ENCODE measurements at places on chromosomes 5 and 9.
A peak's percentile ranks its signal among the peaks of the same experiment; 100 is the strongest.

DNA sequence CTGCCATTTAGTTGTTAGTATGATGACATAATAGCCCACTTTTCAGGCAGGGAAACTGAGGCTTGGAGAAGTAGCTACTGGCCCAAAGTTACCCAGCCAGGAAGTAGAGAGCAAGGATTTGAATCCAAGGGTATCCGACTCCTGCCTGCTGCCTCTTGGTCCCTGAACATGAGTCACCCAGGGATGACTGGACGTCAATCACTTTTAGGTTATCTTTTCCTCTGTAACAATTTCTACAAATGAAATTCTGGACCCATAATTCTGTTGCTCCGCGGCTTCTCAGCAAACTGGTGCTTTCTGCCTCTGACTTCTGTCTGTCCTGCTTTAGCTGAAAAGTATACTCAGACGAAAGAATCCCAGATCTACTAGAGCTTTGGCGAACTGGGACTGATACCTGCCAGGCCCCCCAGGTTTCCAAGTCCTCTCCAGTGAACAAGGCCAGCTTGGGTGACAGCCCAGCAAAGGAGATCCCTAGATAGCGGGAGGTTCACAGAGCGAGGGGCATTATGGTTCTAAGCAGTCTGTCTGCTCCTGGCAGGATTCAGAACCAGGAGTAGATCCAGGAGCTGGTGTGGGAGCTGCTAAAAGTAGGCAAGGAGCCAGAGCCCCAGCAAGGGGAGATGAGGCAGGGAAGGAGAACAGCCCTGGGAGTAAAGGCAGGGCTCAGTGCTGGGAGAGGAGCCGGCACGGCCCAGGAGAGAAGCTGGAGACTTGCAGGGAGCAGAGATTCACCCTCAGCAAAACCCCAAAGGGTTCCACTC, 20.6 kb downstream of the OLFML2A start:
- DNase-seq = no peak

DNA sequence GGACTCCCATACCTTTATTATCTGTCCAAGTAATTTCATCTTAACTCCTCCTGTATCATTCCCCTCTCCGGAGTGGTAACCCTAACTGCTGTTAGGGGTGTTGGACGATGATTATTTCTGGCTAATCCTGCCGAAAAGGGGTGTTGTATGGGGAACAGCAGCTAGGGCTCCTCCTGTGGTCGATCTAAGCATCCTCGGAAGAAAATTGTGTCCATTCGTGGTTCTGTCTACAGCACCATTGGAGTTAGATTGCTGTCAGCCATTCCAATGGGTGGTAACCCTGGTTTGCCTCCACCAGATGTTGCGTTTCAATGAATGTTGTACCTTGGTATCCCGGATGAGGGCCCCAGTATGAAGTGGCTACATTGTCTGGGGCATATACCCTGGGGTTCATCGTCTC, 35.6 kb upstream of the LMNB1 start:
- DNase-seq = no peak

DNA sequence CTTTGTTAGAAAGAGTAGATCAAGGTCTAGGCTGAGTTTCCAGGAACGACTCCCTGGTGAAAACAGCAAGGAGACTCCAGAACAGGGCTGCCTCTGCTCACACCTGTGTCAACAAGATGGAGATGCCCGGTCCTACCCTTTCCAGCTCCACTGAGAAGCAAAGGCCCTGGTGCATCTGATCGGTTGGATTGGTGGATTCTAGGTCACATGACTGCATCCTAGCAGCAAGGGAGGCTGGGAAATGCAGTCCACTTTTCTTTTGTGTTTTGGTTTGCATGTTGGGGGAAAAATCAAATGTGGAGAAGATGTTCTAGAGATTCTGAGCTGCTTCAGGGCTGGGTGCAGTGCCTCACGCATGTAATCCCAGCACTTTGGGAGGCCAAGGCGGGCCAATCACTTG, 82.0 kb upstream of the TRIO start:
- DNase-seq = no peak

DNA sequence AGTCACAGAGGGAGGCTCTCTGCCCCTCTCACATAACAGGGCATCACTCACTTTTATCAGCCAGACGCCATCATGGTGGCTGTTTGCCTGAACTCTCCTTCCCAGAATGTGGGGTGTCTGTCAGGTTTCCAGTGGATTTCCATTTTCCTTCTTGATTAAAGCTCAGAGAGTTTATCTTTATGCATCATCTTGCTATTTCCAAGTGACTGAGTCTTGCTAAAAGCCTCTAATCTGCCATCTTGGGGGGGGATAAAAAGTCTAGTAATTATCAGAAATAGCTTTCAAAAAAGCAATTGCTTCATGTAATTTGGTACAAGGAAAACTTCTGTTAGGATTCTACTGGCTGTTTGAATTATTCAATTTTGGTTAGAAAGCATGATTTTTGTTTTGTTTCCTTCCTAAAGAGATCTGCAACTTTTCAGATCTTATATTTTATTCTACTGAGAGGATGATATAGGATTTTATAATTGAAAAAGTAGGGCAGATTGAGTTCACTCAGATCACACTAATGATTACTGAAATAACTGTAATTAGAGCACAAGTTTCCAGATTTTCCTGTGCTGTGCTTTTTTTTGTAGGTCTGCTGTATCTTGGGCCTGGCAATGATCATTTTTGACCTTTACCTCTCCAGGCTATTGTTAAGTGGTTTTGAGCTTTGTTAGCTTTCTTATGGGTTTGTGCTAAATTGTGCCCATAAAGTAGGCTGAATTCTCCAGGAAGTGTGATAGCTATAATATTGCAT, 661.5 kb downstream of the TLE4 start:
- no peak for DNase-seq

DNA sequence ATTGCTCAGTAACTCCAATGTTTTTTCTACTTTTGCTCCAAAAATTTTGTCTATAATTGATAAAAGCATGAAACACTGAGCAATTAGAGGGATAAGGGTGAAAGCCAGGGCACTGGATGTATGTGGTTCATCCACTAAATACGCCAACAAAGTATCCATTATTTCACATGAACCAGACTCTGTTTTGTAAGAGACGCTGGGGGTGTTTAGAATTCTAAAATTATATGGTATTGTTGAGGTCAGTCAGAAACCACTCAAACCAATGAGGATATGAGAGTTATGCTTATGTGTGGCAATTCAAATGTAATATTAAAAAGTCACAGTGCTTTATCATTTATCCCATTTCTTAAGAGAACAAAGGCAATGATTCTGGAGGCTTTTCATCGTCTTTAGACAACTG, 220.2 kb downstream of the EFNA5 start:
- no peak for DNase-seq

GRCh38 chr9:136514022-136514714, 31.3 kb upstream of the SEC16A start:
- DNase-seq = no peak

DNA sequence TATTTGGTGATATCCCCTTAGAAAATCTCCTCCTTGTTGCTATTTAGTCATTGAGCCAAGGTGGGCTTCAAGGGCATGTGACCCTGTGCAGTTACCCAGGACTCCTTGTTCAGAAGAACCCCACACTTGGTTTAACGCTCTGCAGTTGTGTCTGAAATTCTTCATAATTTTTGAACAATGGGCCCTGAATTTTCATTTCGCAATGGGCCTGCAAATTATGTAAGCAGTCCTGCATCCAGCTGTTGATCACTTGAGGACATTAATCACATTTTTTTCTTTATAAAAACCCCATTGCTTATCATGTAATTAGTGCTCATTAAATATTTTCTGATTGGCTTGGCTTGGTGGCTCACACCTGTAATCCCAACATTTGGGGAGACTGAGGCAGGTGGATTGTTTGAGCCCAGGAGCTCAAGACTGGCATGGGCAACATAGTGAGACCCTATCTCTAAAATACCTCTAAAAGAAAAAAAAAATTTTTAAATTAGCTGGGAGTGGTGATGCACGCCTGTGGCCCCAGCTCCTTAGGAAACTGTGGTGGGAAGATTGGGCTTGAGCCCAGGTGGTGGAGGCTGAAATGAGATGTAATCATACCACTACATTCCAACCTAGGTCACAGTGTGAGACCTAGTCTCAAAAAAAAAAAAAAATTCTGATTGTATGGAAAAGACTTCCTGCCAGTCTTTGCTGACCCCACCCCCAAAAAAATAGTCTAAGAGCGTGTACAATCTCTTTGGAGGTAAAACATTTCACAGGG, 194.2 kb upstream of the HAPLN1 start:
- DNase-seq = no peak

DNA sequence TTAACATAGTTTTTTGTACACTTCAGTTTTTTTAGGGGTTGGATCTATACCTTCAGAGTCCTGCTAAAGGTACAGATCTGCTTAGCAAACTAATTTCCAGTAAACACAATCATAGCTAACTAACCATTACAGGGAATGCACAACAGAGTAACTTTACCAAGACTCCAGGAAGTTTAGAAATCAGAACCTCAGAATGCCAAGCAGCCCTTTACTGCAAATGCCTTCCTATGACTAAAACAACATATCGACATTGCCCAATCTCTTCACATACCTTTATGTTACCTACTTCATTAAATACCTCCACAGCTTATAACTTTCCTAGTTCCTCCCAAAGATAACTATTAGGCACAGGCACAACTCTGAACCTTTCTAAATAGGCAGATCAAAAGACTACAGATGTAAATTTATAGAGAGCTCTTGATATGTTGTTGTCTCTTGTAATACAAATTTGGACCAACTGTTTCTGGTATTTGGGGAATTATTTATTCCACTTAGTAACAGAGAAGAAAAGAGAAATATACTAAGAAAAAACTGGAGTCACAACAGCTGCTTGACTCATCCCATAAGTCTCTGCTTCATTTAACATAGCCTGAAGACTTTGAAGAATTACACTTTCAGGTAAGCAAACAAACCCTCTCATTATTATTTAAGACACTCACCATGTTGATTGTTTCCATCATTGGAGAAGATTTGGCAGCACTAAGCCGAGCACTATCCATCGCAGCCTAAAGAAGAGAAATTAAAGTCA, 46.0 kb upstream of the OR2K2 start:
- DNase-seq = no peak

DNA sequence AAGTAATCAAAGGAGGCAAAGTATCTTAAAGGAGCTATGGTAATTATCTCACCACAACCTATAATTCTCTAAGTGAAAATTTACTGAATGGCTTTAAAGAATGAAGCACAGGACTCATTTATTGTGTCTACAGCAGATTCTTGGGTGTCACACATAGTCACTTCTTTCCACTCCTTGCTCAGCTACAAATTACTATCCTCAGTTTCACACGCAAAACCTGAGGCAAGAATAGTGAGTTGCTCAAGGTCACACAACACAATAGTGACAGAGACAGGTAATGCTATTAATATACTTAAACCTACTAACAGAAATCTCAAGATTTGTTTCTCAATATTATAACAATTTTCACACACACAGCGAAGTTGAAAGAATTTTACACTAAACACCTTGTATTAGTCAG, 120.9 kb upstream of the STK32A start:
- DNase-seq = no peak

DNA sequence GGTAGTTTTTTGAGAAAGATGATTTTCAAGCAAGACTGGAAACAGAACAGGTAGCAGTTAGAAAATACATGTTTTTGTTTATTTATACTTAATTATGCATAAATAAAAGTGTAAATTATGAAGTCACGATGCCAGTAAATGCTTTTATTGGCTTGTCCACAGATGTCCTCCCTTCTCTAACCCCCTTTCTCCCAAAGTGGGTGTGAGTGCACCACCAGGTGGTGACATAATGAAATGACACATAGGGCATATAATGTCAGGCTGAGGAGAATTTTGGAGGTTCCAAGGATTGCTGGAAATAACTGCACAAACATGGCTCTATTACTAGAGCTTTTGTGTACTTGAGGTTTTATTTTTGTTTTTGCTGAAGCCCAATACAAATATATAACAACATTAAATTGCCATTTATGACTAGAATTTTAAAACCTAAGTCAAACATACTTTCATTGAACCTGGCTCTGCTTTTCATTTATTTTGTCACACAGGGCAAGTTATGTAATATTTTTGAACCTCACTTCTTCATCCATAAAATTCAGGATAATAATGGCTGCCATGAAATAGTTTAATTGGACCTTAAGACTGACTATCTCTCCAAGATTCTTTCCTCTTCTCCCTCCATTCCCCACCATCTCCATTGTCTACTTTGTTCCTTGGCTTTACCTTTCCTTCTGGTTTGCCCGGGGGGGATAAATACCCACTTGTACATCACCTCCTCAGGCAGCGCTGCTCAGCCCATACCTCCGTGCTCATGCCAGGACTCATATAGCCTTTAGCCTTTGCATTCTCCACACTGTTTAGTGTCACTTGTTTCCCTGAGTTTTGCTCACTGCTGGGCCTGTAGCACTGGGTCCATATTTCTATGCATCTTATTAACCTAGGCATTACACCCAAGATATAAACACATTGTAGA, 168.8 kb downstream of the PDE4D start:
- DNase-seq = peak; percentile 66

DNA sequence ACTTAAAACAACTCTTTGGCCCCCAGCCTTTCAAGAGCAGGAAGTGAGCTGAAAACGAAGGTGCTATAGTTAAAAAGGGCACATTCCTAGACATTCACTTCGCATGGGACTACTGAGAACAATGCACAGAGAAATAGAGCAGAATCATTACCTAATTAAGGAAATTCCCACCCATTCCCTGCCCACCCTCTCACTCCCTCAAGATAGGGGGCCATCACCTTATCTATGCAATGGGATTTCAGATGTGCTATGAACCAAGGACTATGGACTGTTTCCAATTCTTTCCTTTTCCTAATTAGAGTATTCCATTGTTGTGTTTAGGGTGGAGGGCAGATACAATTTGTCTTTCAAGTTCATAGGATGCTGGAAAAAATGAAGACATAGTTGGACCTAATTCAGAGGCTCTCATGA, 476.8 kb downstream of the CETN3 start:
- no peak for DNase-seq

GRCh38 chr9:134059661-134060395, 8.0 kb downstream of the BRD3 start:
- DNase-seq = no peak

- no peak for DNase-seq
These were observed 151.2 kb upstream of the COL5A1 start for GRCh38 chr9:134490446-134490845.

GRCh38 chr5:43041669-43042175, 1.6 kb upstream of the ANXA2R start:
- peak; percentile 63 for DNase-seq

GRCh38 chr5:81626524-81626923, 124.4 kb downstream of the SSBP2 start:
- DNase-seq = no peak
